Activated CD8-positive, alpha-beta memory T cell treated with anti-CD3 and anti-CD28 coated beads, Interleukin-2, amount 50 U/mL, for 4 hours (primary cell): ENCODE measurements at places on chromosomes 11 and 22.

DNA sequence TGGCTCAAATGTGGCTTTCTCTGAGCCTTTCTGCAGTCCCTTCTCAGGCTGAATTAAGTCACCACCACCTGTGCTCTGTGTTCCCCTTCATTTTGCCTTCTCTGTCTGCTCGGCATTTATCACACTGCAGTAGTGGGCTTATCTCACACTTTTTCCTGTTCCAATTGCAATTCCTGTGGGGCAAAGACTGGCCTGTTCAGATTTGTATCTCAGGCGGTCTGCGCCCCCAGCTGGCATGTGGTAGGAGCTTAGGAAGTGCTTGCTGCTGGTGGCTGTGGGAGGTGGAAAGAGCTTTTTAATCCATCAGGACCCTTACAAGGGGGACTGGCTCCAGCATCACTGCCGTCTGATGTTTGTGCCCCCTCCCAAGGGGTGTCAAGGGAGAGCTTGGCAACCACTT, 21.2 kb downstream of the BMAL1 start:
- no peak for DNase-seq

GRCh38 chr11:13126430-13126829, 117.3 kb downstream of the RASSF10 start:
- DNase-seq, result no peak

- peak; percentile 49 for DNase-seq
Measured at GRCh38 chr11:6353367-6353987, 33.2 kb upstream of the CAVIN3 start.

GRCh38 chr11:103013421-103013820, 57.9 kb upstream of the MMP13 start:
- DNase-seq, result no peak

DNA sequence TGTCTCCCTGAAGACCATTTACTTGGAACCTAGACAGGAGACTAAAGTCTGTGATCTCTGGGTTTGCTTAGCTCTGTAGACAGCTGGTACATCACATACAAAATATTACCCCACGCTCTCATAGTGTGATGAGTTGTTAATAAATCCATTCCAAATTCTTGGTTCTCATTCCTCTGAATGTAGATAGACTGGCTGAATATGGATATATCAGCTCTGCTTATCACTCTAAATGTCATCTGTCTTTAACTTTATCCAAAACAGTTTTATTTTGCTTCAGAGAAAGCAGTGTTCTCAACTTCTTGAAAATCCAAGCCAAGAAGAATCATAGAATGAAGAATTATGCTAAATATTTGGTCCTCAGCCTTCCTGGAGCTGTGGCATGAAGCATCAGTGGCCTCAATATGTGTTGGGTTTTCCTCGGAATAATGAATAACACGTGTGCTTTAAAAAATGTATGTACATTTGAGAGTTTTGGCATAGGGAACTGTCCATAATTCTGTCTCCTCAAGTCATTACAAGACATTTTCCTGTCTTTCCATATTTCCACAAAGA, 10.5 kb upstream of the LDLRAD3 start:
- no peak for DNase-seq

DNA sequence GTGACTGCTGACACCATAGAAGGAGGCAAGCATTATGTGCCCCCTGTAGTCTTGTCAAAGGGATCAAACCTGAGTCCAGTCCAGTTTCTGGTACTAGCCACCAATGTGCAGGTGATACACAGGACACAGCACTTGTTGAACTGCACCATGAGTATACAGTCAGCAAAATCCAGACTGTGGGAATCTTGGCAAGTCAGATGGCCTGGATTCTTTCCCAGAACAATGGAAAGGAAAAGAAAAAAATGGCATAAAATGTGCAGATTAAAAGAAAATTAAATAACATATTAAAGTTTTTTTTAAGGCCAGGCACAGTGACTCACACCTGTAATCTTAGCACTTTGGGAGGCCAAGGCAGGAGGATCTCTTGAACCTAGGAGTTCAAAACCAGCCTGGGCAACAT, 16.8 kb downstream of the CRY2 start:
- no peak for DNase-seq

- no peak for DNase-seq
Measured at GRCh38 chr11:64638018-64638665, 47.1 kb downstream of the SLC22A12 start.

- no peak for DNase-seq
Measured at GRCh38 chr11:18772211-18772610, 19.4 kb downstream of the PTPN5 start.

DNA sequence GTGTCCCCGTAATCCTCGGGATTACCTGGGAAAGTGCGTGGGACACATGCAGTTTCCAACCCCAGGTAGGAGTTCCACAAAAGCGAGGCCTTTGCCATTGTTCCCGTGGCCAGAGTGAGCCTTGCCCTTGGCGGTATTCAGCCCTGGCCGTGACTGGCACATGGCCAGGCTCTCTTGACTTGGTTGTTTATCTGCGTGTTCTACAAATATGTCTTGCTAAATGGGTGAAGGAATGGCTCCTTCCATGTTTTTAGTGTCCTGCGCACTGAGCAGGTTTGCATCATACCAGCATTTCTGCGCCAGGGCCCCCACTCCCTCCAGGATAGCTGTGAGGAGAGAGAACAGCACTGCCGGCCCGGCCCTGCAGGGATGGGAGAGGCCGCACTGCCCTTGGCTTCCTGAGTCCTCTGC, 20.0 kb downstream of the POLR3H start:
- no peak for DNase-seq

GRCh38 chr22:32492111-32492510, 17.5 kb downstream of the FBXO7 start:
- DNase-seq, result no peak

GRCh38 chr22:48141301-48141700, 1378.9 kb downstream of the TBC1D22A start:
- no peak for DNase-seq

DNA sequence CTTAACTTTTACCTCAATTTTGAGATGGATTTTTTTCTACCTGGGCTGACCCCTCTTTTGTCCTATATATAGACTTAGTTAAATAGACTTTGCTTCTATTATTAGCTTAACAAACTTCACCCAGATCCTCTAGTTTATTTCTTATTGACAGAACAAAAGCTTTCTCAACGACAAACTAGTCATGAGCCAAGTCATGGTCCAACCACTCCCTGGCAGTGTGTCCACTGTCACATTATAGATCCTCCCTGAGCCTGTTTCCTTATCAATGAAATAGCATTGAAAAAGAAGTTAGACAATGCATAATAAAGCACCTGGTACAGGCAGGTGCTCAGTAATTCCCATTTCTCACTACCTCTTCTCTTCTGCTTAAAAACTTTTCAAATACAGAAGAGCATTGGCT, 155.1 kb downstream of the SPON1 start:
- DNase-seq, result no peak

DNA sequence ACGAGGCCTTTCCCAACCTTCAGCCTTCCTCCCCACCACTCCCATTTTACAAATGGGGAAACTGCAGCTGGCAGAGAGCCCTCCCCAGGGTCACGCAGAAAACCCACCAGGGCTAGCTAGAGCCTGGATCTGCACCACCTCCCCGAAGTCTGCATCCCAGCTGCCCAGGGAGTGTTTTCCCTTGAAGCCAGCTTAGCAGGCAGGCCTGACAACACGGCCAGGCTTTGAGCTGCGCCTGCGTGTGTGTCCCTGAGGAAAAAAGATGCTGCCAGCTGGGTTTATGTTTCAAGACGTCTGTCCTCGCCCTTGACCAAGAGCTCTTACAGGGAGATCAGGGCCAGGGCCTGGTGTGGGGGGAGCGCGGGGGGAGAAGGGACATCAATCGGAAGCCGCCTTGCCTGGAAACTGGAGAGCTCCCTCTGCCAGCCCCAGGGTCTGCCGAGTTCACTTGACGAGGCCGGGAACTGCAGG, 20.3 kb downstream of the WNT11 start:
- DNase-seq, result no peak

GRCh38 chr11:16981651-16982194, 32.5 kb downstream of the PLEKHA7 start:
- DNase-seq, result no peak

GRCh38 chr11:64366751-64367150, 7.8 kb downstream of the RPS6KA4 start:
- no peak for DNase-seq

GRCh38 chr11:29343465-29344333, 673.1 kb downstream of the KCNA4 start:
- DNase-seq, result no peak

DNA sequence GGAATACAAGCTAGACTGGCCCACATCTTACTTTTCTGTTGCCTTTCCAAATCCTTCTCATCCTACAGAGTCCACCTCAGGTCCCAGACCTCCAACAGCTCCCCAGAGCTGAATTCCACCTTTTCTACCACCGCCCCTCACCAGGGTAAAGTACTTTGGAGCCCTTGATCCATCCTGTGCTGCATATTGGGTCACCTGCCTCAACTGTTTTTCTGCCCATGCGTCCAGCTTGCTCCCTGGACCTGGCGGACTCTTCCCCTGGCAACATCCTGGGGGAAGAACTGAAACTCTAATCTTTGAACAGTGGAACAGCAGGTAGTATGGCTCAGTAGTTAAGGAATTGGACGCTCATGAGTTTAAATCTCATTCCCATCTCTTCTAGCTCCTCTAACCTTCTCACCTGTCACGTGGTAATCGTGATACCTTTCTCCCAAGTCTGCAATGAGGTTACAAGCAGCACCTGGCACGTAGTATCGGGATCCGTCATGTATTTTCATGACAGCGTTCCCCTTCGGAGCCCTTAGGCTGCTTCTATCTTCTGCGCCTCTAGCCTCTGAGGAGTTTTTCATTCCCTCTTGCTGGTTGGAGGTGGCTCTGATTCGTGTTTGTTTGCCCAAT, 98.1 kb downstream of the CEP164 start:
- DNase-seq, result no peak

- no peak for DNase-seq
Measured at GRCh38 chr11:64545619-64546018, 45.4 kb upstream of the SLC22A12 start.

GRCh38 chr11:40867991-40868632, 591.3 kb downstream of the LRRC4C start:
- DNase-seq, result no peak

DNA sequence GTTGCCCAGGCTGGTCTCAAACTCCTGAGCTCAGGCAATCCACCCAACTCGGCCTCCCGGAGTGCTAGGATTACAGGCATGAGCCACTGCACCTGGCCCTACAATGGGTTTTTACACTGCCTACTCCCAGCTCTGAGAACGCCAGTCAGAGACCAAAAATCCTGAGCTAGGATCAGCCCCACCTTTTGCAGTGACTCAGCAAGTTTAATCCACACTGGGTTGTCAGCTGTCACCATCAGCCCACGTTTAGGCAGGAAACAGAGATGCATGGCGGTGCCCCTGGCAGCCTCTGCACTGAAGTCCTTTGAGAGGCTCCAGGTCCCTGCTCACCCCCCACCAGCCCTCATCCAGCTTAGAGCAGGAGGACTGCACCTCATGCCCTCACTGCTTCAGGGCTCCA, 117.6 kb downstream of the ARHGAP8 start:
- no peak for DNase-seq

DNA sequence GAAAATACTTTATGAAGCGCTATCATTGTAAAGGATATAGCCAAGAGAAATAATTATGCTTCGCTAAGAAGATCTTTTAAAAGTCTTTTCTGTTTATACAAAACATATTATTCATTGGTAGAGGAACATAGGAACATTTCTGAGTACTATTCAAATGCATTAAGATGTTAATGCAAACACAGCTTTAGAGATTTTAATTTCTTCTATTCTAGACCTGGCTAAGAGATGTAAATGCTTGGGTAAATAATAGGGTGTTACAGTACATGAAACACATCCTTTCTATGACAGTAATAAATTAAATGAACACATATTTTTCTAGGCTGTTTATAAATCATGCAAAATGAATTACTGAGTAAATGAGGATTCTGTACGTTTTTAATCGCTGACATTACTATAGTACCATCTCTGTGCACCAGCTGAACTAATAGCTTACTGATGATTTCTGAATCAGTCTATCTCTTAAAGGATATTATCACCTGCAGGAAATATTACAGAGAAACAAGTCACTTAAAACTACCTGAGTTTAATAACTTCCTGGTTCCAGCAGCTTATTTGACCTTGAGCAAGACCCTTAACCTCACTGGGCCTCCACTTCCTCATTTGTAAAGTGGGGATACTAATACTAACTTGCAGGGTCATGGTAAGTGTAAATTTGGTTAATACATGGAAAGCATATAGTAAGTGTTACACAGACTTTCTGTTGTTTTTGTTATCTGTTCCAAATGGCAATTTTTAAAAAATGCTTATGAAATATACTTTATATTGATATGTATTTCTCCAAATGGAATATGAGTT, 344.9 kb downstream of the DYNC2H1 start:
- DNase-seq, result no peak

DNA sequence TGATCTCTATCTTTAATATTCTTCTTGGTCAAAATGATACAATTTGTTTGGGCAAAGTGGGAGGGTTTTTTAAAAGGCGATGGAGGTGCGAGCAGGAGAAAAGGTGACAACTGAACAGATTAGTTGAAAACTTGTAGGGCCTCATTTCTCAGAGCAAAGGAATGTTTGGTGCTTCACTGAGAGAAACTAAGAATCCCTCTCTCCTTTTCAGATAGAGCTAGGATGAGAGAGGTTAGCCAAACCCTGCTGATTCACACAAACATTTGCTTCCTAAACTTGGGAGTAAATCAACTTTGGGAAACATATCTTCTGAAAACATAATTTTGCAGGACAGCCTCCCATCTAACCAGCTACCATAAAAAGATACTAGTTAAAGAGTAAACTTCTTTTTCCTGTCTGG, 57.0 kb downstream of the PHF21A start:
- no peak for DNase-seq

DNA sequence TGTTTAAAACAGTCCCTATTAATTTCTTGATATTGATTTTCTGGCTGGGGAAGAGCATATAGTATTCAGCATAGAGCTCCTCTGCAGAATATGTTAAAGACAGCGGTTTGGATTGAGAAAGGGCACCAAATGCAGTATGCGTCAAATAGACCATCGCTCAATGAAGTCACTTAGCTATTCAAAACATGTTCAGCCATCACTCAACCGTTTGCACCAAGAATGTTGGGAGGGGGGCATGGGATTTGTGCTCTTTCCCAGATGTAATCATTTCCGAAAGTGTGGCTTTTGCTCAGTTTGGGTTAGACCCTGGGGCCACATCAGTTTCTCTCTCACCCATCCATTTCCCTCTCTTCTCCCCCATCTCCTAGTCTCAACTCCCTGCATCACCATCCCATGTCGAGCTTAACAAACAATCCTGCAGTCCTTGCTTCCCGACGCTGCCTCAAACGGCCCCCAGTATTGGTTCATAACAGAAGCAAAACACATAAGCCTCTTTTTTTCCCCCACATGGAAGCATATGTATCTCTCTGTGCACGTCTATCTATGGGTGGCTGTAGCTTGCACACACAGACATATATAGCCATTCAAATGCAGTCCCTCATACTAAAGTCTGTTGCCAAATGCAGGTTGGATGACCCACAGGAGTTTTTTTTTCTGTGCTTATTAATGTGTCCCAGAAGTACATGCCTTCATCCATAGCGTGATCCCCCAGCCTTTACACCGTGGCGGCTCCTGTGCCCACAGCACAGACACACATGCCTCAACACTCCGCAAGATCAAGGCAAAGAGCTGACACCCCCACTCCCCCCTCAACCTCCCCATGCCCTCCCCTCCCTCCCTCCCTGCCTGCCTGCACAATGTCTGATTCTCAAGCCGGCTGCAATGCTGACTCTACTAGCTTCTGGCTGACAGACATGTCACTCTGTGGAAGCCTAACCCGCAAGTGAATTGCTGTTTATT, 2.6 kb downstream of the CACNG2 start:
- no peak for DNase-seq

GRCh38 chr11:133911171-133911570, 45.6 kb downstream of the IGSF9B start:
- DNase-seq, result no peak
